IMR-90 (cell line): ENCODE measurements at places on chromosomes 7 and 10.
A peak's percentile ranks its signal among the peaks of the same experiment; 100 is the strongest.

- no peak for DNase-seq
These were observed 147.1 kb upstream of the MGMT start for GRCh38 chr10:129319934-129320333.

DNA sequence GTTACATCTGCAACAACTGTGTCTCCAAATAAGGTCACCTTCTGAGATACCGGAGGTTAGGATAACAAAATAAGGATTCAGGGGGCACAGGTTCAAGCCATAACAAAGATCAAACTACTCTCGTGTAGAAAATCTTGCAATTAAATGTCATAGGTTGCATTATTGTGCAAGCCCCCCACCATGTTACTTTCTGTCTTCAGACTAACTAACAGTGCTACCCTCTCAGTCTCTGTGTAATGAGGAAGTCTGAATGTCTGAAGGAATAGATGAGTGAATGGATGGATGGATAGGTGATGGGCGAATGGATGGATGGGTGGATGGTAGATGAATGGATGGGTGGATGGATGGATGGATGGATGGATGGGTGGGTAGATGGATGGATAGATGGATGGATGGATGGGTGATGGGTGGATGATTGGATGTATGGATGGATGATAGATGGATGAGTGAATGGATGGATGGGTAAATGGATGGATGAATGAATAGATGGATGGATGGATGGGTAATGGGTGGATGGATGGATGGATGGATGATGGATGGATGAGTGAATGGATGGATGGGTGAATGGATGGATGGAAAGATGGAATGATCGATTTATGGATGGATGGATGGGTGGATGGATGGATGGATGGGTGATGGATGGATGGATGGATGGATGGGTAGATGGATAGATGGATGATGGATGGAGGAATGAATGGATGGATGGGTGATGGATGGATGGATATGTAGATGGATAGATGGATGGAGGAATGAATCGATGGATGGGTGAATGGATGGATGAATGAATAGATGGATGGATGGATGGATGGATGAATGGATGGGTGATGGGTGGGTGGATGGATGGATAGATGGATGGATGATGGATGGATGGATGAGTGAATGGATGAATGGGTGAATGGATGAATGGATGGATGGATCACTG is 557.3 kb upstream of the FOXK1 start:
- DNase-seq = no peak

GRCh38 chr7:69946901-69947300 is 348.6 kb downstream of the AUTS2 start:
- DNase-seq = no peak

DNA sequence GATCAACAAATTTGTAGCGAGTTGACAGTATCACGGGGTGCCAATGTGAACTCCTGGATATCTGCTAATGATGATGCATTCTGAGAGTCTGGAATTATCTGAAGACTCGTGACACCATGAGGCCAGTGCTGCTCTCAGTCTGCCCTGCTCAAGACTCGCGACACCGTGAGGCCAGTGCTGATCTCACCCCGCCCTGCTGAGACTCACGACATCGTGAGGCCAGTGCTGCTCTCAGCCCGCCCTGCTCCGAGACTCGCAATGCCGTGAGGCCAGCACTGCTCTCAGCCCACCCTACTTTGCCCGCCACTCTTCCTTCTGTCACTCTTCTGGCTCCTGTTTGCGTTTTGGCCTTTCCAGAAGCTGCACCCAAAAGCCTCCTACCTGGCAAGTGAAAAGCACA is 411.8 kb downstream of the PTPRN2 start:
- DNase-seq = no peak

GRCh38 chr10:67827811-67828210 is 10.2 kb downstream of the DNAJC12 start:
- no peak for DNase-seq

- peak; percentile 98 for DNase-seq
These were observed 606.0 kb downstream of the INHBA start for GRCh38 chr7:41096917-41097316.

GRCh38 chr10:114499630-114500190 is 95.4 kb upstream of the AFAP1L2 start:
- DNase-seq = no peak

DNA sequence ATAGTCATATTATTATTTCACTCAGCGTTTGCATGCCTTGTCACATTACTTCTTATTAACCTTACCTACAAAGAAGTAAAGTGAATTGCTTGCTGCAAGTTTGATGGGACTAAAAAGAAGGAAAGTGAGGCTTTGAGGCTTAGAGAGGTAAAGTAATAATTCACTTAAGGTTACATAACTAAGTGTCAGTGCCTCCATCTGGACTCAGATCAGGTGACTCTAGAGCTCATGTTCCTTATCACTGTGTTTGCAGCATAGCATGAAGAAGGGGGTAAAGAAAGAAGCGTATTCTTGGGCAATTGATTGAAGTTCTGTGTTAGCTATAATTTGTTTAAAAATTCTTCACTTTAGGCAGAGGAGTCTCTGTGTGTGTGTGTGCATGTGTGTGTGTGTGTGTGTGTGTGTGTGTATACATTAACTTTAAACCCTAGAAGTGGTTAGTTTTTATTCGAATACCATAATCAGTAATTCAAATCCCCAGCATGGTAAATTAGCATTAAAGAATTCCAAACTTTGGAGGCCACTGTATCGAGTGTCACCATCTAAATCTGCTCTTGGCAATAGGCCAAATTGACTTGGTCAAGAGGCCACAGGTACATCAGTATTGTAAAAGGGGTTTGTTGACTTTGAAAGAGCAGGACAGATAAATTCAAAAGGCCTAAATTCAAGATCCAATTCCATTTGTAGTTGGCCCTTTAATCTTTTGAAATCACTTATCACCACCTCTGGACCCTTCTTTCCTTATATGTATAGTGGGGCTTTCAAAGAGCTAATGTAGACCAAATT is 2.2 kb upstream of the PON3 start:
- no peak for DNase-seq

GRCh38 chr7:80347173-80347572 is 164.7 kb downstream of the GNAT3 start:
- peak; percentile 15 for DNase-seq

GRCh38 chr7:129383542-129384132 is 50.6 kb upstream of the STRIP2 start:
- DNase-seq = no peak

- peak; percentile 91 for DNase-seq
These were observed 228.5 kb downstream of the CDK14 start for GRCh38 chr7:90824386-90825307.

GRCh38 chr10:119245272-119245671 is 37.9 kb downstream of the GRK5 start:
- no peak for DNase-seq

DNA sequence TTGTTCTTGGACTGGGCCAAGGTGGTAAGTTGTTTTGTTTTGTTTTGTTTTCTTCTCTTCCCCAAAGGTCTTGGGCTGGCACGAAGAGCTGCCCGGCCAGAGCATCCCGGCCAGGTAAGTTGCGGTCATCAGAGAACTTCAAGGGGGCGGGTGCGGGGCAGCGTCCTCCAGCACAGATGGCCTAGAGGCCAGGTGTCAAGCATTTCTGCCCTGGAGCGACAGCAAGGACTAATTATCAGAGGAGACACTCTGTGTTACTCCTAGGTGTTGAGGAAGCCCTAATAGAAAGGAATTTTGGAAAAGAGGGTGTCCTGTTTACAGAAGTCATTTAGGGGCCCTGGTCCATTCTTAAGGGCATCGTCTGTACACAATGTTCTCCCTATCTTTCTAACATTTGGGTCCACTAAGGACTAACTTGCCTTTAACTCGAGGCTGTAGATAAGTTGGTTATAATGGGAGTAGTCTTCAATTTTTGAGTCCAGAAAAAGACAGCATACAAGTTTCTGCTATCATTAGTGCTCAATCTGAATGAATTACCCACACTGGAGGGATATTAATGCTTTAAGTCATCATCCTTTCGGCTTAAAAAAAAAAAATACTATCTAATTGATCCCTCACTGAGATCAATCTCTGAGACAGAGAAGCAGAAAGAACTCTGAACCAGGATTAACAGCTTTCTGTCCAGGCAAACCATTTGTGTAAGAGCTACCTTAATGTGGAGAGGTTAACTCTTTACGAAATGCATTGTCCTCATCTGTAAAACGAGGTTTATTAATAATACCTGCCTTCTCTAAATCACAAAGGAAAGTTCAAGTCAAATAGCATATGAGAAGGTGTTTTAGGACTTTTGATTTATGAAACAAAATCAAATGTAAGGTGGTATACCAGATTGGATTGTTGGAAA is 1.5 kb downstream of the ITGB8 start:
- no peak for DNase-seq

DNA sequence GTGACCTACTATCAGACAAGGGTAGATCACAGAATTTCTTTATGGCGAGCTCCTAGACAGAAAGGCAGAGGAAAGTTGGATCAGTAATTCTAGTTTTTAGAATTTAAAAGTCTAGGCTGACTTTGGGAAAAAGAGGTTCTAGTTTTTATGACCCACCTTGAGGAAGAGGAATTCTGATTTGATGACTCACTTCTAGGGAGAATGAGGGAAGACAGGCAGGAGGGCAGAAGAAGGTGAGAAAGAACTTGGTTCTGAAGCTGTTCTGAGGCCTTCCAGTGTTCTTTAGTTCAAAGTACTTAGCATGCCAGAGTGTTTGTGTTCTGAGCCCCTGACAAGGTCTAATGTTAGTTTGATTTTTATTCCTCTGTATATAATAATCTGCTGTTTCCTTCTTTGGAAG is 97.2 kb downstream of the PODXL start:
- DNase-seq = peak; percentile 1

- DNase-seq = no peak
These were observed 50.8 kb upstream of the ZMIZ1 start for GRCh38 chr10:79017882-79018520.

GRCh38 chr10:105145711-105146110 is 504.6 kb downstream of the SORCS3 start:
- no peak for DNase-seq

- DNase-seq = no peak
These were observed 19.4 kb upstream of the ADGRA1 start for GRCh38 chr10:133068111-133069032.
